Stimulated activated naive CD8-positive, alpha-beta T cell treated with anti-CD3 and anti-CD28 coated beads, Interleukin-15, Interleukin-2, amounts not matched to agents 100 U/mL and 50 U/mL, for 24 hours (primary cell): ENCODE measurements at places on chromosomes 2 and 18.
A peak's percentile ranks its signal among the peaks of the same experiment; 100 is the strongest.

- no peak for DNase-seq
These were observed 8.6 kb downstream of the OXER1 start for GRCh38 chr2:42755191-42755880.

- DNase-seq: no peak
These were observed 371.3 kb upstream of the HS6ST1 start for GRCh38 chr2:128689971-128690370.

DNA sequence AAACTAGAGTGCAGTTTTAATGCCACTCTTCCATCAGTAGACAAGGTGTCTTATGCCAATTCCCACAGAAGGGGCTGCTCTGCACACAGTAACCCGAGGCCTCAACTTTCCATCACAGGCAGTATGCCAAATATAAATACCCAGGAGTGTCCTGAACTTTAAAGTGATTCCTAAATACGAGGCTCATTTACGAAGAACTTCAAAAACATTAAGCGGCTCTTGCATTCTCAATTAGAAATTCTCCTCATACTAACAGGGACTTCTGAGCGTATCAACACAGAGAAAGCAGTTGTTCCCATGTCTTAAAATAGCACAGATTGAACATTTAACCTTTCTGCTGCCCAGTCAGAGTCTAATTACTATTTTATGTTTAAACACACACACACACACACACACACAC lies 638.6 kb downstream of the ERBB4 start:
- DNase-seq: no peak

DNA sequence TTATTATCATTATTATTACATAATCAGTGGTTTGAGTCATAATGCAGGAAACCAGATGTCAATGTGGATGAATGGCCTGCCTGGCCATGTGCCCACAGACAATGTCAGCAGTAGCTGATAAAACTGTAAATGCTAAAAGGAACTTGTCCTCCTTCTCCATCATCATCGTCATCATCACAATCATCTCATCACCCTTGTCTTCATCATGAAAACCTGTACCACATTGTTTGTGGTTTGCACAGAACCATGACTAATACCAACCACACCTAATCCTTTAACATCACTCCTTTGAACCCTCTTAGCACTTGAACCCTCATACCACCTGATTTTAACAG lies 96.0 kb downstream of the HNMT start:
- DNase-seq: no peak

- DNase-seq: no peak
These were observed 249.5 kb upstream of the SPHKAP start for GRCh38 chr2:228430986-228431385.

GRCh38 chr18:23658285-23658684 lies 4.4 kb downstream of the ANKRD29 start:
- no peak for DNase-seq

DNA sequence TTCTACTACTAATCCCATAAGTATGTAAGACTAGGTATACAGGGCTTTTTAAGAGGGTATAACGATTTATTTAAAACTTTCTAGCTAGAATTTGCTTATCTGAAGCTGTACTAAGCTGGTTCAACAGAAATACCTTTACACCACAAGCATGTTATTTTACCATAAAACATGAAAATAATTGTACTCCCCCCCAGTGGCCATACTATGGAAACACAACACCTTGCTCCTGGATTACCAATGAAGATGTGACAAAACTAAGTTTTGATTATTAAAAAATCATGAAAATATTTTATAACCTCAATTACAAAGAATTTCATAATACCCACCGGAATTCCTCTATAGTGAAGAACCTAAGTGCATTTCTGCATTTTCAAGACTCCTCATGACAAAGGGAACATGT lies 27.3 kb downstream of the LPIN2 start:
- no peak for DNase-seq

GRCh38 chr2:25982273-25982967 lies at the start of gene KIF3C:
KIF3C (minus strand) TSS chr2:25982497; CDS start chr2:25981917, 580 bp downstream.
- DNase-seq: peak; percentile 76

DNA sequence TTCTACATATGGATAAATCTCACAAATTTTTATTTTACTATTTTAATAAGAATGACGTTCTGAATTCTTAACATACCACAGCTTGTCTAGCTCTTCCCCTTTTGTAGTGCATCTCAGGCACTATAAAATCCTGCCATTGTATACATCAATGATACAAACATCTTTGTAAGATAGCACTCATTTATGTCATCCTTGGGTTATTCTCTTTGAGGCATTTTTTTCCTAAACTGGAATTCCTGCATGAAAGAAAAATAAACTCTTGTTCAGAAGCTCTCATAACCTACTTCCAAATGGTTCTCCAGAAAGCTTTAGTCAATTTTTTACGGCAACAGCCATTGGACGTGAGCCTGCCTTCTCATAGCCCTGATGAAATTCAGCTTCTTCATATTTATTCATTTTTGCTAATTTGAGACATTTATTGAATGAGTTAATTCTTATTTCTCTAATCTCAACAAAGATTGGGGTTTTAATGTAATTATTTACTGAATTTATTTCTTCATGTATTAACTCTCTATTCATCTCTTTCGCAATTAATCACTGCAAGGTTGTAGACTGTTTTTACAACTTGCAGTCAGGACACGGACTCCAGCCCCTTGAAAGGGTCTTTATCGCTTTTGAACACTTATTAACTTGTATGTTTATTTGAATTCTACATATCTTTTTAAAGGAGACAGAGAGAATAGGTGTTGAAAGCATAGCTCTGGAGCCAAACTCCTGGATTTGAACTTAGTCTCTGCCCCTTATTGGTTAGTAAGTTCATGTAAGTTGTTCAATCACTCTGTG lies 57.6 kb upstream of the PARD3B start:
- DNase-seq: no peak

DNA sequence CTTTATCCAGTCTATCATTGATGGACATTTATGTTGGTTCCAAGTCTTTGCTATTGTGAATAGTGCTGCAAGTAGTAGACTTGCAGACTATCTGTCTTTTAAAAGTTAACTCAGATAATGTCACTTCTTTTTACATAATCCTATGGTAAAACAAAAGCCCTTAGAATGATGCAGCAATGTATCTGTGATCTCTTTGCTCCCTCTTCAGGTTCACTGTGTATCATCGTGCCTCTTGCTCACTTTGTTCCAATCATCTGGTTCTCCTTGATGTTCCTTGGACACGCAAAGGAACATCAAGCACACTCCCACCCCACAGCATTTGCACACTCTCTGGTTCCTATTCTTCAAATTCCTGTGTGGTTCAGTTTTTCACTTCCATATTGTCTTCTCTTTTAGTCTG lies 472.5 kb upstream of the ZNF804A start:
- DNase-seq: no peak

GRCh38 chr18:63266888-63267790 lies 52.4 kb downstream of the BCL2 start:
- DNase-seq: peak; percentile 27

GRCh38 chr2:74856004-74856578 lies 22.2 kb downstream of the HK2 start:
- DNase-seq: no peak

- DNase-seq: no peak
These were observed 356.0 kb upstream of the KYNU start for GRCh38 chr2:142521492-142521891.

DNA sequence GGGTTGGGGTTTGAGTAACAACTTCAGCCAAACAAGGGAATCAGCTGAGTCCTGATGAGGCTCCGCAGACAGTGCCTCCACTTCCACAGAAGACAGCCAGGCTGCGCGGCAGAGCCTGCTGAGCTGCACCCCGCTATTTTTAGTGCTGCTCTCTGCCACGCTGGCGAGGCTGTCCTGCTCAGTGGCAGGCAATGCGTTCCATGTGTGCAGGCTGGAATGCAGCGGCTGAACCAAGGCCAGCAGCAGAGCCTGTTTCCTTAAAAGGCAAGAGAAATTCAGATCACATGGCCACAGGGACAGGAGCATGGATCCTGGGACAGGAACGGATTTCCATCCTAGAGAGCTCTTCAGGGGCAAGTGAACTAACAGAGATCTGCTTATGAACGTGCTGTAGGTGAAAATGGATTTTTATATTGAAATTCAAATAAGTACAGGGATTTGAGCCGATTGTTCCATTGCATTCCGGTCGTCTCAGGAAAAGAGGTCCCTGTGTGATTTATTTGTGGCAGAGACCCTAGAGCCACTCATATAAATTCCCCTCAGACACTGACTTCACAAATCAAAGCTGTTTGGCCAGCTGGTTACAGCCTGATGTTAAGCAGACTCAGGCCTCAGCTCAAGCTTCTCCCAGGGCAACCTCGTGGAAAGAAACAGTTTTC lies 98.7 kb downstream of the COL6A3 start:
- no peak for DNase-seq
